Naive thymus-derived CD4-positive, alpha-beta T cell (primary cell): ENCODE measurements at places on chromosomes 6 and 20. TPM values are rescaled to one million over a fixed set of nuclear protein-coding genes. Genes with fewer than 3 reads are reported as not detected.

GRCh38 chr6:109383438-109383940, 1.2 kb upstream of the CD164 start:
- DNase-seq = no peak

Gene ZNF292
- 87.5 TPM for total RNA-seq

- no peak for DNase-seq
These were observed 58.6 kb upstream of the EEF1A1 start for GRCh38 chr6:73579389-73579788.

Gene SOX12
- 13.7 TPM for total RNA-seq

DNA sequence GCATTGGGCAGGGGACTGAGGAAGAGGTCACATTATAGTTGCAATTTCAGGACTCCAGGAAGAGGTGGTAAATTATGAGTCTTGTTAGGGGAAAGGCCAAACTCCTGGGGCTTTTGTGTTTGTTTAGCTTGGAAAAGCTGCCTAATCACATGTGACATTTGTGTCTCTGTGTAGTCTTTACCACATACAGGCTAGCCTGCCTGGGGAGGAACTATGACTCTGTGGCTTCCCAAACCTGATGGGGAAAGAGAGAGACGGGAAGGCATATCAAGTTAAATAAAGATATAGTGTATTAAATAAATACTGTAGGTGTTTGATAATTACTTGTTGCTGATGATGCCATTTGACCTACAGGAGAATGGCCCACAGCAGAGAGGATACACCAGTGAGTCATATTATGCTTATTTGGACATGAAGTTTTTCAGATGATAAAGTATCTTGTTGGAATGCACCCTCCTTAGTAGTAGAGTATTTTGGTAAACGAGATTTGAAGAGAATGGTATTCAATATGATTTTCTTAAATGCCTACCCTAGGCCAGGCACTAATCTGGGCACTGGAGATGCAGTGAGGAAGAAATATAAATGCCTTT, 4.0 kb downstream of the BLTP3A start:
- no peak for DNase-seq

Gene MBOAT1
- 24.5 and 24.7 TPM in 2 replicates for total RNA-seq

DNA sequence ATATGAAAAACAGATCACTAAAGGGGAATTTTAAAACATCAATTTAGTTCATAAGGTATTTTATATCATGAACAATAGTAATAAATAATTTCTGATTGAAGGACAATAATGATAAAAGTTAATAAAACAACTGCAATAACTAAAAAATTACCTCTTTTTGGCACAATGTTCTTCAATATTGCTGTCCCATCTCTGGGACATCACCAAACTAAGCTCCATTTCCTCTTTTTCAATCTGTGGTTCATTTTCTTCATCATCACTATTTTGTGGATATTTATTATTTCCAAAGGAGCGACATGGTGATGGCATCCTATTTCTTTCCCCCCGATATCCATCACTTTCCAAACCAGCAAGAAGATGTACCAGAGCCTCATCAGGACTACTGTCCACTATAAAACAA, 103.2 kb downstream of the REV3L start:
- no peak for DNase-seq

Gene SLC35F1
- not detected for total RNA-seq

DNA sequence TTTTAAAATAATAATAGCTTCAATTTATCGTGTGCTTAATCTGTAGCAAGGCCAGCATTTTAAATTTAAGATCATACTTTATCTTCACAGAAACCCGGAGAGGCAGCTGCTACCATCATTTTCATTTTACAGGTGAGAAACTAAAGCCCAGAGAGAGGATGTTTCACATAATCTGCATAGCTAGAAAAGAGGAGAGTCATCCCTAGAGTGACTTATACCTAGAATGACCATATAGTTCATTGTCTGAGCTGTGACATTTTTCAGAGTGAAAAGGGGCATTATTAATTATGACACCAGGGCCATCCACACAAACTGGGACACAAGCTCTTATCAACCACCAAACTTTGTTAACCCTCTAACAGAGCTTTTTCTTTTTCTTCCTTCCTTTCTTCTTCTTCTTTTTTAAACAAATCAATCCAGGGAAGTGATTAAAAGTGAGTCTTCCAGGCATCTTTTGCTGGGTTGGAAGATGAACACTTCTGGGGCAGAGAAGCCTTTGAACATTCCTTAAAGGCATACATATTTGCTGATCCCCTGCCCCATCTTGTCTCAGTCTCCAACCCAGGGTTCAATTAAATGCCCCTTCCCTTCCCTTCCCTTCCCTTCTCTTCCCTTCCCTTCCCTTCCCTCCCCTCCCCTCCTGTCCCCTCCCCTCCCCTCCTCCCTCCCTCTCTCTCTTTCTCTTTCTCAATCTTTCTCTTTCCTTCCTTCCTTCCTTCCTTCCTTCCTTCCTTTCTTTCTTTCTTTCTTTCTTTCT, 272.5 kb upstream of the JAG1 start:
- no peak for DNase-seq

- DNase-seq = no peak
These were observed 17.8 kb upstream of the SCAF8 start for GRCh38 chr6:154715446-154715845.

GRCh38 chr20:43567477-43567876, 8.7 kb downstream of the SGK2 start:
- no peak for DNase-seq
